ENCODE measurements at places on chromosomes 13 and 19.

- DNase-seq, result no peak
These were observed 268.2 kb upstream of the MAB21L1 start for GRCh38 chr13:35744566-35745178.

DNA sequence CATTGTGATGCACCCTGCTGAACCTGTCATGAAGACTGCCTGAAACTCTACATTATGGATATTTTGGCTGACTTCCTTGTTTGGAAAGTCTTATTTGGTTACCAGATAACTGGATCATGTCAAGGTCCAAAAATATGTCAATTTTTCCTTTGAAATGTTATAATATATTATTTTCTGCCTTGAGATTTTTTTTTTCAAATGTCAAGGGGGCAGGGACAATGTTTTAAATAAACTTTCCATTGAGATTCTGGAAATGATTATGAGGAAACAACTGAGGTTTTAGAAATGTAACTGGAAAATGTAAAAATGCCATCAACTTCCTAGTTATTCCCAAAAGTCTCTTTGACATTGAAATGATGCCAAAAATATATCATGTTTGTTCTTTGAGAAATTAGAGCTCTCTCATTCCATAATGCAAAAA lies 117.0 kb downstream of the RFC3 start:
- DNase-seq, result no peak

DNA sequence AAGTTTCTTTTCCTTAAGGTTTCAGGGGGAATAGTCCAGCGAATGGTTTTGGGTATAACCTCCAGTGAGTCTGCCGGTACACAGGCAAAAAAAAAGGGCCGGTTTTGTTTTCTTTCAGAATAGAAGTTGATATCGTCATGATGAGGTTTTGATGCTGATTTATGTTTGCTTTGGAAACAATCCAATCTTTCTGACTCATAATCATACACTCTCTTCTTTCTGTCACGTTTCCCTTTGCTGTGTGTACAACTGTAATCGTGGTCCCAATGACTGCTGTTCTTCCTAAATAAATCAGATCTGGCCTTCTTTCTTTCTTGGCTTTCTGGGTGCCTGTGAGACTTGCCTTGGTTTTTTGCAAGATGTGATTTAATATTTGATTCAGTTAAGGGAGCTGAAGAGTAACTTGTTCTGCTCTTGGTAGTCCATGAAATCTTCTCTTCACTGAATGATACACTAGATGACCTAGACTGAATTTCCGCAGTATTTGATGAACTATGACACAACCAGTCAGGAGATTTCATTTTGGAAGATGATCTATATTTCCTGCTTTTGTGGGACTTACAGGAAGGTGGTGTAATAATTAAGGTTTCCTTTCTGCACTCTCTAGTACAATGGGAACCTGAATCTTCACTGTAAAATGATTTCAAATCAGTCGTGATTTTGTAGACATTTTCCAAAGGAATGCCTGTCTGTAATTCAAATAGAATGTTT lies 34.9 kb upstream of the METTL21C start:
- DNase-seq, result no peak

GRCh38 chr13:37090912-37091311 lies 14.6 kb downstream of the CSNK1A1L start:
- DNase-seq, result no peak

DNA sequence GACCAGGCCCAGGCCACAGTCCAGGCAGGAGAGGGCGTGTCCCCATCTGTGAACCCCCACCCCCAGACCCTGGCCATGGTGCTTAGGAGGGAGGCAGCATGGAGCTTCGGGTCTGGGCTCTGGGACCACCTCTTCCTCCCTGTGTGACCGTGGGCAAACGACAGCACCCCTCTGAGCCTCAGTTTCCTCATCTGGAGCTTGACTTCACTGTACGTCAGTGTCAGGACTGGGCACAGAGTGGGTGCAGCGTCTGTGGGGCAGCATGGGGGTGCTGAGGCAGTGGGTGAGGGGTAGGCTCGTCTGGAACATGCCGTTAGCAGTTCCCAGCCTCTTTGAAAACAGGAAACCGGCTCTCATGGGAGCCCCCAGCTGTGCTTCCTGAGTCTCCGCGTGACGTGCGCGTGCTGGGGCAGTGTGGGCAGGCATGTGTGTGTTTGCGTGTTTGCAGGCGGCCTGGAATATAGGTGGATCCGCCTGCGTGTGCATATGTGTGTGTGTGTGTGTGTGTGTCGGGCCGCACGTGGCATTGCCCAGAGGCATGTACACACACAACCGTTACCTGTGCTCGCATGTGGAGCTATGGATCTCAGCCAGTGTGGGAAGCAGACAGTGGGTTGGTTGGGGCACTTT lies 15.8 kb downstream of the ARRDC2 start:
- no peak for DNase-seq

GRCh38 chr13:39780711-39781110 lies 125.2 kb downstream of the COG6 start:
- no peak for DNase-seq
